ENCODE measurements at places on chromosomes 11 and 22. TPM values are rescaled to one million over a fixed set of nuclear protein-coding genes. Genes with fewer than 3 reads are reported as not detected.
A peak's percentile ranks its signal among the peaks of the same experiment; 100 is the strongest.

GRCh38 chr11:116567721-116568242 lies 205.0 kb downstream of the BUD13 start:
- no peak overlapping the region for H3K4me3 ChIP-seq
- DNase-seq: no peak
- no peak overlapping the region for H3K27ac ChIP-seq

The CASP5 gene
- total RNA-seq: not detected

The ATG2A gene
- 27.4 TPM for total RNA-seq

The OR6A2 gene
- total RNA-seq: 0.46 TPM

The MYRF gene
- total RNA-seq: 1.8 TPM

The CST6 gene
- 0.46 TPM for total RNA-seq

DNA sequence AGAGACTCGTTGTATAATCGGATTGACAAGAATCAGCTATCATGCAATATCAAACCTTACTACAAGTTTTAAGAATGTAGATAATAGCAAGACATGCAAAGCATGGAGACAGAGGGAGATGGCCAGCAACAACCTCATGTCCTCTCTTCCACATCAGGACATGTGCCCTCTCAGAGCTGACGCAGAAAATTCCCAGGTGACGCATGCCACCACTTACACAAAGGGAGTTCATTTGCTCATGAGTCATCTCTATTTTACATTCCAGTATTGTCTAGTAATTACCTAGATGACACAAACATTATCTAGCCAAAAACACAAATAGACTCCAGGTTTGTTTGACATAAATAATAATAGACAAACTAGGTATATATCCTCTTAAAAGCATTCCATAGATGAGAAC lies 38.1 kb upstream of the OPCML start:
- no peak for DNase-seq
- H3K4me3 ChIP-seq: no peak overlapping the region
- H3K27me3 ChIP-seq: no peaks in the 10 kb centered on the region
- no peaks in the 10 kb centered on the region for H3K4me1 ChIP-seq

The ELMOD1 gene
- total RNA-seq: 0.53 TPM

DNA sequence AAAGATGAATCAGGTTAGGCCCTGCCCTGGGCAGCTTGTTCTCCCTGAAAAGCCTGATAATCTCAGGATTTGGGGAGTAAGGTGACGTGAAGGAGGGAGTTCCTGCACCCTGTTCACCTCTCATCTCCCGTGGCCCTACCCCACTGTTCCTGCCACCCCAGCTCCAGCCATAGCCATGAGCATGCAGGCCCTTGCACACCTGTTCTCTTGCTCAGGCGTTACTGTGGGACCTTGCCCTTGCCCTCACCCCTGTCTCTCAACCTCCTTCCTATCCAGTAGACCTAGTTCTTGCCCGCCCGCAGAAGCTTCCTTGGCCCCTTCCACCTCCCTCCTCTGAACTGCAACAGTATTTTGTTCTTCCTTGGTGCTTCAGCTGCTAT lies 15.0 kb downstream of the TSKU start:
- H3K4me3 ChIP-seq: no peak overlapping the region
- no peaks in the 10 kb centered on the region for H3K27me3 ChIP-seq
- DNase-seq: no peak
- no peaks in the 10 kb centered on the region for H3K36me3 ChIP-seq
- no peak overlapping the region for H3K27ac ChIP-seq

The BLID gene
- 3.5 TPM for total RNA-seq

GRCh38 chr11:58928107-58928499 lies 11.2 kb upstream of the GLYATL1 start:
- H3K4me3 ChIP-seq: no peak overlapping the region
- H3K27me3 ChIP-seq: peaks cover 1% of the 10 kb centered on the region
- H3K4me1 ChIP-seq: no peaks in the 10 kb centered on the region
- no peaks in the 10 kb centered on the region for H3K36me3 ChIP-seq
- H3K27ac ChIP-seq: no peak overlapping the region

The OR6T1 gene
- not detected for total RNA-seq

- no peaks in the 10 kb centered on the region for H3K27me3 ChIP-seq
- no peak overlapping the region for H3K4me3 ChIP-seq
- H3K27ac ChIP-seq: no peak overlapping the region
- no peaks in the 10 kb centered on the region for H3K36me3 ChIP-seq
- H3K4me1 ChIP-seq: no peaks in the 10 kb centered on the region
Measured at GRCh38 chr11:36817336-36817965, 219.4 kb upstream of the RAG2 start.

- peak; percentile 54 for DNase-seq
- peaks cover 30% of the 10 kb centered on the region for H3K4me1 ChIP-seq
- peak overlapping the region; percentile 61 for H3K27ac ChIP-seq
- no peaks in the 10 kb centered on the region for H3K36me3 ChIP-seq
Measured at GRCh38 chr11:126229858-126230540, 18.4 kb downstream of the FAM118B start.

GRCh38 chr11:61488651-61489291 lies 19.8 kb upstream of the LRRC10B start:
- no peak overlapping the region for H3K27ac ChIP-seq
- H3K27me3 ChIP-seq: no peaks in the 10 kb centered on the region
- no peaks in the 10 kb centered on the region for H3K4me1 ChIP-seq
- no peak for DNase-seq
- no peak overlapping the region for H3K4me3 ChIP-seq
- no peaks in the 10 kb centered on the region for H3K36me3 ChIP-seq

The KDM4E gene
- total RNA-seq: not detected

- no peaks in the 10 kb centered on the region for H3K4me1 ChIP-seq
- DNase-seq: no peak
- no peaks in the 10 kb centered on the region for H3K36me3 ChIP-seq
- no peak overlapping the region for H3K4me3 ChIP-seq
Measured at GRCh38 chr22:36948273-36949225, 35.1 kb downstream of the CSF2RB start.

The C11orf24 gene
- total RNA-seq: 26.4 TPM

GRCh38 chr22:45905924-45906865 lies 70.8 kb downstream of the WNT7B start:
- no peak for DNase-seq
- no peak overlapping the region for H3K4me3 ChIP-seq
- H3K27ac ChIP-seq: no peak overlapping the region
- peaks cover 4% of the 10 kb centered on the region for H3K4me1 ChIP-seq
- H3K36me3 ChIP-seq: no peaks in the 10 kb centered on the region
- H3K27me3 ChIP-seq: no peaks in the 10 kb centered on the region

DNA sequence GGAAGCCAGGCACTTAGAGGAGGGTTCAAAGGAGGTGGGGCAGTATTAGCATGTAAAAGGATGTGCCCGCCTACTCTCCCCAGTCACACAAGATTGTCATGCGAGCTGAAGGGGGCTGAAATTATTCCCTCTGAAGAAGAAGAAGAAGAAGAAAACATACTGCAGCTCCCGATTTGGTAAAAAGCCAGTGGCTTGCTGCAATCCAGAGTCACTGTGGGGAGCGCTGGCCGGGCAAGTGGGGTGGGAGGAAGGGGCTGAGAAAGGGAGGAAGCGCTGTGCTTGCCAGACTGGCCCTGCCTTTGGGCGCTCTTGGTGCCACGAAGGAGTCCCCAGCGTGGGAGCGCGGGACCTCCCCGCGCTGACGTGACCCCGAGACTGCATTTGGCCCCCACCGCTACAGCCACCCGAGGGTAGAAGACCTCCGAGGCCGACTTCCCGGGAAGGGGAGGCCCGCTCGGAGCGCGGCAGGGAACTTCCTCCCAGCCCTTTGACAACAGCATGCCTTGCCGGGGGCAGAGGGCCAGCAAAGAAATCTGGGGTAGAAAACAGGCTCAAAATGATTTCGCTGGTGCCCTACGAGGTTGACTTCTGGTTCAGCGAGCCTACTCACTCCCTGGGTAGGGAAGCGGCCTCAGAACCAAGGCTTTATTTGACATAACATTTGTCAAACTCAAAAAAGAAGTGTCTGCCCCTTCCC lies 906.3 kb downstream of the DLG2 start:
- no peaks in the 10 kb centered on the region for H3K36me3 ChIP-seq
- H3K4me3 ChIP-seq: no peak overlapping the region
- DNase-seq: no peak
- no peaks in the 10 kb centered on the region for H3K4me1 ChIP-seq
- H3K27ac ChIP-seq: no peak overlapping the region

DNA sequence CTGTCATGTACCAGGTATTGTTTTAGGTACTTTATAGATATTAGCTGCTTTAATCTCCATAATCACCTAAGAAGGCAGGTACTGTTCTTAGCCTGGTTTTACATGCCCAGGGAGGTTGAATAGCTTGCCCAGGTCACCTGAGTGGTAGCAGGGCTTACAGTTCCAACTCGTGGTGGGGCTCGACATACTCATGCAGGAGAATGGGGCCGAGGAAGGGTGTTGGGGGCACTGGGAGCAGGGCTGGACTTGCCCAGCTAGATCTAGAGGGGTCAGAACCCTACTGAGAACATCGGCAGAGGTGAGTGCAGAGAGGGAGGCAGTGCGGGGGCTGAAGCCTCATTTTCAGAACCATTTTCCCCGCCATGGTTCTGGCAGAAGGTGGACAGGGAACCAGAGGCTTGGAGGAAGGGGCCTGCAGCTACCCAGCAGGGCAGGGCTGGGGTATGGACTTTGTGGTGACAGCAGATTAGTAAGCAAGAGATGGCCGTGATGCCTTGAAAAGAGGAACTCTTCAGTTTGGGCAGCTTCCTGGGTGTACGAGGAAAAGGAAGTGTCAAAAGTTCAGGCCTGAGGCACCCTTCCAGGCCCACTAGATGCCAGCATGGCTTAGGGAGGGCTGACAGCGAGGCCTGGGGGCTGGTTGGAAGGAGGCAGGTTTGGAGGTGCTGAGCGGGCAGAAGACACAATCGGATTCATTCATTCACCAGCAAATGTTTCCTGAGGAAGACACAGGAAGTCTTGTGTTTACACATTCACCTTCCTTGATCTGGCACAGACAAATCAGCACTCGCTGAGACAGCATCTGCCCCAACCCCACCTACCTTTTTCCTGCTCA lies 54.7 kb upstream of the LYVE1 start:
- no peaks in the 10 kb centered on the region for H3K36me3 ChIP-seq
- no peak overlapping the region for H3K4me3 ChIP-seq
- H3K27ac ChIP-seq: no peak overlapping the region
- DNase-seq: no peak
- peaks cover 3% of the 10 kb centered on the region for H3K4me1 ChIP-seq

DNA sequence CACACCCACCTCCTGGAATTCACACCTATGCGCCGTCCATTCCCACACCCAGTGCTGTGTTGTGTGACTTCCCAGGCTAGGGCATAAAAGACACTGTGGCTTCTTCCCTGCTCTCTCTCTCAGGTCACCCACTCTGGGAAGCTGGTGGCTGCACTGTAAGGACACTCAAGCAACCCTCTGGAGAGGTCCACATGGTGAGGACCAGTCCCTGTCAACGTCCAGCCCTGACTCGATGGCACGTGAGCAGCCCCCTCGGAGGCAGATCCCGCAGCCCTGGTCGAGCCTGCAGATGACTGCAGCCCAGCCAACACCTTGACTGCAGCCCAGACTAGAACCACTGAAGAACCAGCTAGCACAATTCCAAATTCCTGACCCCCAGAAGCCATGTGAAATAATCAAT lies 16.2 kb downstream of the CBX7 start:
- no peaks in the 10 kb centered on the region for H3K27me3 ChIP-seq
- no peak overlapping the region for H3K27ac ChIP-seq
- H3K4me3 ChIP-seq: no peak overlapping the region

GRCh38 chr11:76236092-76236999 lies 30.0 kb upstream of the WNT11 start:
- H3K4me1 ChIP-seq: peaks cover 11% of the 10 kb centered on the region
- H3K27ac ChIP-seq: no peak overlapping the region
- no peaks in the 10 kb centered on the region for H3K27me3 ChIP-seq
- H3K4me3 ChIP-seq: peak overlapping the region; percentile 76
- H3K36me3 ChIP-seq: no peaks in the 10 kb centered on the region
- DNase-seq: no peak

The PRRG4 gene
- total RNA-seq: not detected

DNA sequence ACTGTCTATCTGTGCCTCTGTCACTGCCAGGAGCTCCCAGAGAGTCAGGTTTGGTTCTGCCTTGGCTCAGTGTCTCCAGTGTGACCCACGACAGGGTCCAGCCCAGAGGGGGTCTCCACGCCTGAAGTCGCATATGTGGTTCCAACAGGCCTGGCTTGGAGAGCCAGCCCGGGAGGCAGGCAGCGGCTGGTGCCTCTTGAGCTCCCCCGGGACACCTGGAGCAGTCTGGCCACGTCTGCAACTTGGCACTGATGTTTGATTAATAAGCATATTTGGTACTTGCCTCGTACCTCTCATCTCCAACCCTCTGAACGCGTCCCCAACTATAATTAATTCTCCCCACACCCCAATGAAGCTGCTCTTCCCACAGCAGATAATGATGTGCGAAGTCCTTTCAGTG lies 31.7 kb upstream of the SHISAL1 start:
- H3K36me3 ChIP-seq: no peaks in the 10 kb centered on the region
- H3K27ac ChIP-seq: no peak overlapping the region
- no peak for DNase-seq
- no peaks in the 10 kb centered on the region for H3K4me1 ChIP-seq
- no peaks in the 10 kb centered on the region for H3K27me3 ChIP-seq

GRCh38 chr22:46389081-46389480 lies 53.6 kb downstream of the TRMU start:
- H3K36me3 ChIP-seq: no peaks in the 10 kb centered on the region
- no peak for DNase-seq
- H3K4me1 ChIP-seq: no peaks in the 10 kb centered on the region
- H3K27ac ChIP-seq: no peak overlapping the region

The JAML gene
- total RNA-seq: 0.39 TPM

DNA sequence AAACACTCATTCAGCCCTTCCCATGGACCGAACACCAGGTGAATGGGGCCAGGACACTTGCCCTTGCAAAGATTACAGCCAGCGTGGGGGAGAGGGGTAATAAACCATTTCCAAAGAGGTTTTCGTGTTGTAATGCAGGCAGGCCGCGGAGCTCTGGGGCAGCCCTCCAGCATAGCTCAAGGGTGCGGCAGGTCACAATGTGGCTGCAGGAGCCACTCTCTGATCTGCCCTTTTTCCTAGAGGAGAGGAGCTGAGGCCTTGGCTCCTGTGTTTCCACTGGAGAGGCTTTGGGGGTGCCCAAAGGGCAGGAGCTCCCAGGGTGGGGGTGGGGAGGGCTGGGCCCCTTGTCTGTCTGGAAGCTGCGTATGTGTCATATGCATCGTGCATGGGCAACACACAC lies 134.2 kb upstream of the NECTIN1 start:
- no peaks in the 10 kb centered on the region for H3K36me3 ChIP-seq
- H3K27ac ChIP-seq: no peak overlapping the region
- H3K4me1 ChIP-seq: no peaks in the 10 kb centered on the region
- no peaks in the 10 kb centered on the region for H3K27me3 ChIP-seq

Measured in endothelial cell of umbilical vein (primary cell).